Pons (tissue), 1 donor: ENCODE measurements at places on chromosomes 2 and 18.
A peak's percentile ranks its signal among the peaks of the same experiment; 100 is the strongest.

DNA sequence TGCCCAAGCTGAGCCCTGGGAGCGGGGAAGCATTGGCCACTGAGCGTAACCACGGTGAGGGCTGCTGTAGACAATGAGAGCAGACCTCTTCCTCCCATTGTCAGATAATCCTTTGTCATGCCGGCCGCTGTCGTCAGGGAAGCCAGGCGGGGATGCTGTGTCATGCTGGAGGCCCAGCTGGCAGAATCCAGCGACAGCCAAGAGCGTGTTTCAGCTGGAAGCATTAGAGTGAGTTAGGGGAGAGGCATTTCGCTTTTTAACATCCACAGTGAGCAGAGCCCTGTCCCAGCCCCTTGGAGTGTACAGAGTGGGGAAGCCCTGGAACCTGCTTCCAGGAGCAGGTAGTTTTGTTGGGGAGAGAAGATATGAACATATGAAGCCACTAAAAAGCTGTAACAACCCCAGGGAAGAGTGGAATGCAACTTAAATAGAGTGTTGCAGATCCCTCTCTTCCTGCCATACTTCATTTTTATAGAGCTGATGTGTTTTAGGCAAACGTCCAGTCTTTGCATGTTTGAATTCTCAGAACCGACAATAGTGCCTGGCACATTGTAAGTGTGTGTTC lies 7.0 kb downstream of the CTIF start:
- peak; percentile 84 for DNase-seq

- DNase-seq: no peak
Observed at GRCh38 chr2:228503731-228504130, 322.2 kb upstream of the SPHKAP start.

DNA sequence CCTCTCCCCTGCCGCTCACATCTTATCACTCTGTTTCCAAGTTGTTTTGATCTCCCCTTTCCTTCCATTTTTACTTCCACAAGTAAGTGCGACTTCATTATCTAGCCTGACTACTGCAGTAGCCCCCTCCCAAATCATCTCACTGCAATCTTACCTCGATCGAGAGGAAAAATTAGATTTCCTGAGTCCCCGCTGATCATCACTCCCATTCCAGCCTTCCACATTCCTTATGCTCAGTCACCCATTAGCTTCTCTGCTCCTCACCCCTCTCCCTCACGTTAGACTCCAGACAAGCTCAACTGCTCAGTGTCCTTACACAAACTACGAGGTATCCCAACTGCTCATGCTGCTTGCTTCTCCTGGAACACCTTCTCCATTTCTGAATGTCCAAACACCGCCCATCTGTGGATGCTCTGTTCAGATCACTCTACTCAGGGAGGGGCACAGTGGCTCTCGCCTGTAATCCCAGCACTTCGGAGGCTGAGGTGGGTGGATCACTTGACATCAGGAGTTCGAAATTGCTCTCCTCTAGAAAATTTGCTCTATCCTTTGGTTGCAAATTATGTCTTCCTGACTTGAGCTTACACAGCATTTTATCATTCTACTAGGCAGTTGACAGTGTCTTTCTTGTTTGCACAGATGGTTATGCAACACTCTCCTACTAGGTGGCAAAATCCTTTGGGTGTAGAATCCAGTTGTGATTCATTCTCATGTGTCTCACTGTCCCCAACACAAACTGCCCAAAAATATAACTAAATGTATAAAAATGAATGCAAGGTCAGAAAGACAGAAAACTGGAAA lies 96.5 kb downstream of the INO80D start:
- DNase-seq: no peak

- no peak for DNase-seq
Observed at GRCh38 chr2:34368304-34368703, 769.2 kb upstream of the FAM98A start.

DNA sequence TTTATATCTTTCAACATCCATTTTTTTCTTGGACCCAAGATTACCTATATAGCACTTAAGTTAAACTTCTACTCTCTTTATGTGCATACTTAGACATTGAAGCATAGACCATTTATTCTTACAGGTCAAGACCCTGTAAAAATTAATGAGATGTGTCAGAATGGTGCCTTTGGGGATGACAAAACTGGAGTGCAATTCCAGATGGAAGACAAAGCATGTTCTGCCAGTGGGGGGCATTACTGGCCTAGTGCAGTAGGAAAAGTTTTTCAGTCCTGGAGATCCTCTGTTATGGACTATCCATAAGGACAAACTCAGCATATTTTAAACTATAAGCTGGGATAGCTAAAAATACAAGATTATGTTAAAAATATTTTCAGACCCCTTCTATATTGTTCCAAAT lies 57.8 kb upstream of the MMADHC start:
- DNase-seq: no peak

- DNase-seq: peak; percentile 97
Observed at GRCh38 chr2:6080932-6081753, 389.0 kb downstream of the SOX11 start.

GRCh38 chr2:55779459-55780421 lies 86.1 kb upstream of the PNPT1 start:
- DNase-seq: no peak

DNA sequence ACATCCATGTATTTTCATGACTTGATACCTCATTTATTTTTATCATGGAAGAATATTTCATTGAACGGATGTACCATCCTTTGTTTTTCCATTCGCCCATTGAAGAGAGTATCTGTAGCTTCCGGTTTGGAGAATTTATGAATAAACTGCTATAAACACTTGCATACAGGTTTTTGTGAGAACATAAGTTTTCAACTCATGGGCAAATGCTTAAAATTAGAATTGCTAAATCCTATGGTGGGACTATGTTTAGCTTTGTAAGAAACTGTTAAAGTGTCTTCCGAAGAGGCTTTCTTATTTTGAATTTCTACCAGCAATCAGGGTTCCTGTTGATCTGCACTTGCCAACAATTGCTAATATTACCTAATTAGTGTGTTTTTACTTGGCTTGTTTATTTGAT lies 938.9 kb downstream of the TDRD15 start:
- DNase-seq: no peak

- DNase-seq: no peak
Observed at GRCh38 chr2:191365089-191365488, 119.9 kb downstream of the MYO1B start.

DNA sequence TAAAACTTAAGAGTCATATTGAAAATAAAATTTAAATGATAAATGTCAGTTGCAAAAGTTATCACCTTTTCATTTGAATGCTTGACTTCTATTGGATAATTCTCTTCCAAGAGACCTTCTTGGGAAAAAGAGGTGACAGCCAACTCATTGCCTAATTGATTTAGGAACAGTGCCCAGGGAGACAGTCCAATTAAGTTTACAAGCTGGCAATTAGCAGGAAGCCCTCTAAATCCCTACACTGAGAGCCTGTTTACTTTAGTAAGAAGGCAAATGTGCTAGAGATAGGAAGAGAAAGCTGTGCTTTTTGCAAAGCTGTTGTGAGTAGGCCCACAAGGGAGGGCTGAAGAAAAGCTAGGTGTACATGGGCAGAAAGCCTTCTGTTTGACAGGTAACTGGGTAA lies 189.1 kb downstream of the WDPCP start:
- no peak for DNase-seq

DNA sequence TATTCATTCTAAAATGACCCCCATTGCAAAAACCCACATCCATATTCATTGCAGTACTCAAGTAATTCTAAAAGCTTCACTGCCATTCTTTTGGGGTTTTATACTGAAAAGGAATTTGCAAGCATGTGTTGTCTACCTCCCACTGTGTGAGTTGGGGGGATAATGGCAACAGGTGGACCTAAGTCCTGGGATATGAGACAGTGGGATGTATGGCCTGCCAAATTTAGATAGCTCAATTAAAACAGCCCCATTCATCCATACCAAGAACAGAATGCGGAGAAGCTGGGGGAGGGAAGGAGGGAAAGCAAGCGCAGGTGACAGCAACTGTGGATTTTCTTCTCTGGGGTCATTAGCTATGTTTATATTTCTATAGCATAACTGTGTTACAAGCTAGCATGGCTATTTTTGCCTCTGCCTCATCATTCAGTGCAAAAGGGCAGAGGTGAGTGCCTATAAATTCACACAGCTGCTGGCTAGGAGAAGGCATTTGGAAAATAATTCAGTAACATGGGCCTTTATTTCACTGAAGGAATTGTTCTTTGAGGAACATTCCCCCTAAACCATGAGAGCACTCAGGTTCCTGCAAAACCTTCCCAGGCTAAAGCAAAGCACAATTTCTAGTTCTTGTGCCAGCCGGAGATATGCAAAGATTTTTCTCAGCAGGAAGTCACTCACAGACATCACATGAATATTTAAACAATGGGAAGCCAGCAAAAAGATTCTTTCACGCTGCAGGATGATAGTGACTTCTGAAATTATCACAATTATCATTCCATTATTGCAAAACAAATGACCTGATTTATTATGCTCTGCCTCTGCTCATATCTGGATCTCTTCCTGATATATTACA lies 393.9 kb upstream of the ACVR2A start:
- DNase-seq: no peak

- DNase-seq: peak; percentile 5
Observed at GRCh38 chr2:5473635-5474034, 218.5 kb upstream of the SOX11 start.
